Memory B cell (primary cell): ENCODE measurements at places on chromosomes 4 and X.

DNA sequence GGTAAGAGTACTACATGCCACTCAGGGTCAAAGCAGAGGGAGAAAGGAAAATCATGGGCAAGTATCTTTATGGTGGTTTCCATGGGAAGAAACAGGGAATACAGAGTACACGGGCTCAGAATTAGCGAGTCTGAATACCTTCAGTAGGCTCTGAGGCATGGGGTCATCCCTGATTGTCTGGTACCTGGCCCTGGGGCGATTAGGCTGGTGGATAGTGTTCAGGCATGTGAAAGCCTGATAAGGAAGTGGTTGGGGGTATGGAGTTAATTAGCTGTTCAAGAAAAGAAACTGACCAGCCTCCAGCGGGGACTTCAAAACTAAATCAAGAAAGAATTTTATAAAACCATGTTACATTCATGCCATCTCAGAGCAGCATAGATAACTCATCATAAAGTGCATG is 518.8 kb downstream of the RAB28 start:
- no peak overlapping the region for H3K4me3 ChIP-seq
- no peaks in the 10 kb centered on the region for H3K36me3 ChIP-seq
- no peaks in the 10 kb centered on the region for H3K4me1 ChIP-seq
- DNase-seq = no peak
- H3K27ac ChIP-seq = no peak overlapping the region
- H3K27me3 ChIP-seq = no peaks in the 10 kb centered on the region

DNA sequence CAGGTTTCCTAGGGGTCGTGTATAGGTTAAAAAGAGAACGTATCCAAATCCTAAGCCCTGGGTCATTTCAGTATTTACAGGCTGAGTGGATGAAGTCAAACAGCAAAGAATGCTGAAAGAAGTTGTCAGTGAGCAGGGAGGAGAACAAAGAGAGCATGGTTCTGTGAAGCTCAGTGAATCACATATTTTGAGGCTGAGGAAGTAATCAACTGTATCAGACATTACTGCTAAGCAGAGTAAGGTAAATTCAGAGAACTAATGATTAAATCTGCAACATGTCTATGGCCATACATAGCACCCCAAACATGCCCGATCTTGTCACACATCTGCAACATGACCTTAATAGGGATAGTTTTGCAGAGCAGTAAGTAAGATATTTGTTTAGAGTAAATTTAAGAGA is 1130.3 kb downstream of the RAPGEF2 start:
- H3K27ac ChIP-seq = no peak overlapping the region
- H3K36me3 ChIP-seq = no peaks in the 10 kb centered on the region
- H3K4me3 ChIP-seq = no peak overlapping the region
- H3K27me3 ChIP-seq = no peaks in the 10 kb centered on the region
- DNase-seq = no peak

DNA sequence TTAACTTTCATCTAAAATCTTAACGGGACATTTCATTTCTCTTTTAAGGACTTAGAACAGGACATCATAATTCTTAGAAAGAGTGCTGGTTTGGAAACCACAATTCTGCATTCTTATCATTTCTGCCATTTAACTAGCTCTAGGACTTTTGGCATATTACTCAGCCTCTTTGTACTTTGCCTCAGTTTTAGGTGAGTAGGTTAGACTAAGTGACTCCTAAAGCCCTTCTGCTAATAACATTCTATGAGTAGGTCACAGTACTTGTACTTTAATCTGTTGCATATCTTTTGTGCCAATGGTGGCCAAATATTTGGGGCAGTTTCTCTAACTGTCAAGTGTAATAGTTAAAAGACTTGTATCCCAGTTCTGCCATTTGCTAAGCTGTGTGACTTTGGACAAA is 115.4 kb upstream of the NUDT6 start:
- H3K27ac ChIP-seq = no peak overlapping the region
- no peaks in the 10 kb centered on the region for H3K27me3 ChIP-seq
- no peak overlapping the region for H3K4me3 ChIP-seq
- peaks cover 23% of the 10 kb centered on the region for H3K36me3 ChIP-seq
- no peaks in the 10 kb centered on the region for H3K4me1 ChIP-seq

DNA sequence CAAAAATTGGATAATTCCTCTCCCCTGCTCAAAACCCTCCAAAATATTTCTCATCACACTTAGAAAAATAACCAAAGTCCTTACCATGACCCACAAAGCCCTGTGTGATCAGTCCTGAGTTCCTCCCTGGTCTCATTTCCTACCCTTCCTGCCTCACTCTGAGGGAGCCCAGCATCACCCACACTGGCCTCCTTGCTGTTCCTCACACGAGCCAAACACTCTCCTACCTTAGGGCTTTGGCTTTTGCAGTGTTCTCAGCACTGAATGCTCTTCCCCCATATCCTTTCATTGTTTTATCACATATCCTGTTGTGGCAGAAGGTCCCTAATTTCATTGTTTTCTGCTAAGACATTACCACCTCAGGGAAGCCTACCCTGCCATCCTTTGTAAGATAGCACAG is 12.2 kb downstream of the MGAT4D start:
- H3K27ac ChIP-seq = no peak overlapping the region
- no peak for DNase-seq
- no peaks in the 10 kb centered on the region for H3K4me1 ChIP-seq
- H3K36me3 ChIP-seq = peaks cover 2% of the 10 kb centered on the region
- peaks cover 5% of the 10 kb centered on the region for H3K27me3 ChIP-seq

DNA sequence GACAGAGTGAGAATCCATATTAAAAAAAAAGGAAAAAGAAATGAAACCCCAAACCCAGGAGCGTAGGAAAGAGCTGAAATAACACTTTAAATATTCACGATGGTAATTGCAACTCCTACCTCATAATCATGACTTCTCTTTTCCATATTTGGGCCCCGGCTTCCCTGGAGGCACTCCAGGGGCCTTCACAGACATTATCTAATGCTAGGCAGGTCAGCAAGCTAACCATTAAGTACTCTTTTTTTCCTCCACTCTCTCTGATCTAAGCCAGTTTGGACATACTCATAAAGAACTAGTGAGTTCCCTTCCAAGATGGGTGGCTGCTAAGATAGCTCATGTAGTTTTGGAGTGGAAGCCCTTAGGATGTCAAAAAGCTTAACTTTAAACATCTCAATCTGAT is 83.2 kb downstream of the SH3KBP1 start:
- no peaks in the 10 kb centered on the region for H3K27me3 ChIP-seq
- H3K27ac ChIP-seq = peak overlapping the region; percentile 43
- peaks cover 26% of the 10 kb centered on the region for H3K4me1 ChIP-seq
- no peak for DNase-seq

DNA sequence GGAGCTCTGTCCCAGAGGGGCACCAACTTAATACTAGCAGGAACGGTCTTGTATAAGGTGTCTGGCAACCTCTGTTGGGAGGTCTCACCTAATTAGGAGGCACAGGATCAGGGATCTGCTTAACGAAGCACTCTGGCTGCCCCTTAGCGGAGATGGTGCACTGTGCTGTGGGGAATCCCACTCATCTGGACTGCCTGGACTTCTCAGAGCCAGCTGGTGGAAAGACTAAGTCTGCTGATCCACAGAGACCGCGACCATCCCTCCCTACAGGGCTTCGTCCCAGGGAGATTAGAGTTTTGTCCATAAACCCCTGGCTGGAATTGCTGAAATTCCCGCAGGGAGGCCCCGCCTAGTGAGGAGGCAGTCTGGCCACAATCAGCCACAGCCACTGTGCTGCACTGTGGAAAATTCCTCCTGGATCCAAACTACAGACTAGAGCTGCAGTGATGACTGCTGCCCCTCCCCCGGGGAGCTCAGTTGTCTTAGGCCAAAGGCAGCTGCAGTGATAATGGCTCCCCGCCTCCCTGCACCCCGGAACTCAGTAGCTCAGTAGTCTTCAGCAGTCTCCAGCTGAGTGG is 22.0 kb upstream of the ZCCHC4 start:
- no peak for DNase-seq
- no peaks in the 10 kb centered on the region for H3K4me1 ChIP-seq
- H3K36me3 ChIP-seq = peaks cover 10% of the 10 kb centered on the region
- no peak overlapping the region for H3K27ac ChIP-seq
- H3K4me3 ChIP-seq = no peak overlapping the region
- no peaks in the 10 kb centered on the region for H3K27me3 ChIP-seq

- no peak for DNase-seq
- H3K27me3 ChIP-seq = peaks cover 2% of the 10 kb centered on the region
- no peaks in the 10 kb centered on the region for H3K4me1 ChIP-seq
- no peak overlapping the region for H3K4me3 ChIP-seq
Observed at GRCh38 chr4:11602606-11603340, 174.1 kb upstream of the HS3ST1 start.

- H3K36me3 ChIP-seq = peaks cover 33% of the 10 kb centered on the region
- H3K4me3 ChIP-seq = no peak overlapping the region
Observed at GRCh38 chrX:72352786-72353185, 47.1 kb upstream of the CITED1 start.

- H3K4me3 ChIP-seq = no peak overlapping the region
- peak; percentile 73 for DNase-seq
- no peaks in the 10 kb centered on the region for H3K36me3 ChIP-seq
Observed at GRCh38 chrX:115892787-115893671, 277.5 kb upstream of the AGTR2 start.

- no peak overlapping the region for H3K4me3 ChIP-seq
- no peaks in the 10 kb centered on the region for H3K27me3 ChIP-seq
- H3K36me3 ChIP-seq = no peaks in the 10 kb centered on the region
Observed at GRCh38 chrX:23505531-23506303, 161.6 kb upstream of the PRDX4 start.

DNA sequence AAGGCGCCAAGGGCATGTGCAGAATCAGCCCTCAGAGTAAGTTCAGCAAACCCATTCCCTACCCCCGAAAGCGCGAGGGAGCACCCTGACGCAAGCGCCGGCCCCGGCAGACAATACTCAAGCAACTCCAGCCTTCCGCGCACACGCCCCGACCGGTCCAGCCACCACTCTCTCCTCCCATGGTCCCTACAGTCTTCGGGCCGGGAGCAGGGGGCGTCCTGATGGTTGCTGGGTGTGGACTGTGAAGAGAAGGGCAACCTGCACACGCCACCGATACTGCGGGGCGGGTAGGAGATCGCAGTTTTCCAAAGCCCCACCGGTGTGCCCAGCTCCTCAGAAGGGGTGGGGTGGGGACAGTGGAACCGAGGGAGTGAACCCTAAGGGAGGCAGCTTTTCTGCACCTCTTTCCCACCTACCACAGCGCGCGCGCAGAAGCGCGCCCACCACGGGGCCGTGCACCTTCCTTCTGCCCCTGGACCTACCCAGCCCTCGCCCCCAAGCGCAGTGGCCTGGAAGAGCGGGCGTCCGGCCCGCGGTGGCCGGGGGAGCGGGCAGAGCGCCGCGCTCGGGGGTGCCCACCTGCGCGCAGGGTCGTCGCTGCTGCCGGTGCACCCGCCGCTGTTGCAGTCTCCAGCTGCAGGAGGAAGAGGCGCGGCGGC is 650.2 kb upstream of the DIPK2B start:
- H3K36me3 ChIP-seq = no peaks in the 10 kb centered on the region
- peaks cover 5% of the 10 kb centered on the region for H3K27me3 ChIP-seq
- H3K4me1 ChIP-seq = peaks cover 6% of the 10 kb centered on the region
- no peak for DNase-seq

GRCh38 chrX:153608376-153608775 is 9.4 kb upstream of the CCNQ start:
- no peak overlapping the region for H3K27ac ChIP-seq
- H3K4me3 ChIP-seq = no peak overlapping the region

- H3K4me3 ChIP-seq = no peak overlapping the region
- DNase-seq = no peak
- no peaks in the 10 kb centered on the region for H3K36me3 ChIP-seq
- peaks cover 4% of the 10 kb centered on the region for H3K27me3 ChIP-seq
- no peaks in the 10 kb centered on the region for H3K4me1 ChIP-seq
- H3K27ac ChIP-seq = no peak overlapping the region
Observed at GRCh38 chr4:163378661-163379060, 35.0 kb downstream of the NPY5R start.

GRCh38 chr4:120922381-120923206 is at the start of gene PRDM5:
Gene PRDM5 (minus strand): TSS chr4:120922726. CDS start chr4:120922608, 118 bp downstream.
- H3K27ac ChIP-seq = no peak within 1 kb of the TSS
- H3K4me3 ChIP-seq = peak within 1 kb of the TSS; percentile 14
- H3K36me3 ChIP-seq = no peaks in the 10 kb centered on the region
- peaks cover 4% of the 10 kb centered on the region for H3K4me1 ChIP-seq
- H3K27me3 ChIP-seq = peaks cover 8% of the 10 kb centered on the region
- no peak for DNase-seq

GRCh38 chr4:2689825-2690700 is 66.1 kb downstream of the TNIP2 start:
- peak overlapping the region; percentile 91 for H3K27ac ChIP-seq
- peaks cover 42% of the 10 kb centered on the region for H3K36me3 ChIP-seq
- DNase-seq = peak; percentile 70
- H3K4me1 ChIP-seq = peaks cover 51% of the 10 kb centered on the region
- H3K4me3 ChIP-seq = peak overlapping the region; percentile 61

DNA sequence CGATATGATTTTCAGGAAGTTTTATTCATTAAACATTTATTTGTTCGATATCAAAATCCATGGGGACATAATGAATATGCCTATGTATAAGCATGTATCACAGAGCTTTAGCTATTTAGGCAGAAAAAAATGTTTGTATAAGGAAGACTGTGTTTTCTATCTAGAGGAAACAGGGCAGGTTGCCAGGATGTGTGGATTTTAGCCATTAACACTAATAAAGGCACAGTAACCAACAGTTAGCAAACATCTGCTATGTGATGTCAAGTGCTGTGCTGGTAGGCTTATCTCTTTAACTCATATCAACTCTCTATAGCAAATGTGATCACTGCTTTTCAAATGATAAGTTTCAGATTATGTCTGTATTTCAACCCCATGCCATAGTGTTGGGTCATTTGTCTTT is 708.9 kb upstream of the HS3ST1 start:
- no peak overlapping the region for H3K27ac ChIP-seq
- peaks cover 3% of the 10 kb centered on the region for H3K4me1 ChIP-seq
- no peak overlapping the region for H3K4me3 ChIP-seq
- no peaks in the 10 kb centered on the region for H3K36me3 ChIP-seq
- no peak for DNase-seq

DNA sequence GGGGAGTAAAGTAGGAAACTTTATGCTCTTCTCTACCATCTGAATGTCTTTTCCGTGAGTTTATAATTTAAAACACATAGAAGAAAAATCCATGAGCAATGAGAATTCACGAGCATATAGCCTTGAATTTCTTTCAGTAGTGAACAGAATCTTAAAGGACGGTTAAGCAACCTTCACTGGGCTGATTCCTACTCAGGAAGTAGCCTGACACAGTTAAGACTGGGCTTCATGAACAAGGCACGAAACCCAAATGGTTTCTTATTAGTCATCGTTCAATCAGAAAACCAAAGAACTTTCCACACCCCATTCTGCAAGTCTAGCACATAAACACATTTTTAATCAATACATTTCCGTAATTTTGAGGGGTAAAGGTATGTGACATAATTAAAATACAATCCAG is 95.8 kb downstream of the SH3KBP1 start:
- no peaks in the 10 kb centered on the region for H3K36me3 ChIP-seq
- no peak overlapping the region for H3K4me3 ChIP-seq
- no peak for DNase-seq
- no peak overlapping the region for H3K27ac ChIP-seq

DNA sequence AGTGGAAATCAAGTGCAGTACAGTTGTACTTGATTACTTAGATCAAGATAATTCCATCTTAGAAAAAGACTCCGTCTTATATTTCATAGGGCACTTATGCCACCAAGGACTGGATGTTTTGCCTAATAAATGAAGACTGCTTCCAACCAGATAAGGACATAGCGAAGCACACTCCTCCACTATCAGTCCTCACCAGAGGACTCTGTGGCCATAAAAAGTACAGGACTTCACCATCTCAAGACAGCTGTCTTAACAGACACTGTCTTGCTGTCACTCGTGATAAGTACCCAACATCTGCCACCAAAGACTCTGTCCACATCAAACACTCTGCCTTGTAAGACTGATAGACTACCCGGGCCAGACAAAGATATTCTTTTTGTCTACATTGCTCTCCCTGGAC is 352.0 kb downstream of the TRAM1L1 start:
- H3K4me3 ChIP-seq = no peak overlapping the region
- DNase-seq = no peak
- no peak overlapping the region for H3K27ac ChIP-seq
- H3K27me3 ChIP-seq = no peaks in the 10 kb centered on the region
- no peaks in the 10 kb centered on the region for H3K36me3 ChIP-seq
